ENCODE measurements at places on chromosomes 7 and 10.
A peak's percentile ranks its signal among the peaks of the same experiment; 100 is the strongest.

DNA sequence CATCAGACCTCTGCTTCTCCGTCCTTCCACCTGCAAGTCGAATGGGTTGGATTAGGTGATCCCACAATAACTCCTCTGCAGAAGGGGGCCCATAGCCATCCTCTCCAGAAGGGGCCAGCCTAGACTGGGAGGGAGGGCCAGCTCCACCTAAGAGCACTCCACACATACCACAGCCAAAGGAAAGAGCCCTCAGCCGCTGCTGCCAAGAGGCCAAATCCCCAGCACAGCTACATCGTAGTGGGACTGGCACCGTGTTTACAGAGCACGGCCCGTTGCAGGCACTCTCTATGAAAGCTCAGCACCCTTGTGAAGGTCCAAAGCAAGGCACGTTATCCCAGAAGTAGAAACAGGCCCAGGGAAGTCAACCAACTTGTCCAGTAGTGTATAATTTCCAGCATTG, 5.4 kb downstream of the KCNH2 start:
- no peak for DNase-seq

- no peak for DNase-seq
Observed at GRCh38 chr7:97117035-97117371, 495 bp upstream of the SDHAF3 start.

GRCh38 chr7:84535580-84536270, 341.1 kb upstream of the SEMA3A start:
- DNase-seq: no peak

- no peak for DNase-seq
Observed at GRCh38 chr7:27967639-27968038, 213.0 kb downstream of the JAZF1 start.

- peak; percentile 53 for DNase-seq
Observed at GRCh38 chr10:102449321-102450123, 1.8 kb downstream of the C10orf95 start.

DNA sequence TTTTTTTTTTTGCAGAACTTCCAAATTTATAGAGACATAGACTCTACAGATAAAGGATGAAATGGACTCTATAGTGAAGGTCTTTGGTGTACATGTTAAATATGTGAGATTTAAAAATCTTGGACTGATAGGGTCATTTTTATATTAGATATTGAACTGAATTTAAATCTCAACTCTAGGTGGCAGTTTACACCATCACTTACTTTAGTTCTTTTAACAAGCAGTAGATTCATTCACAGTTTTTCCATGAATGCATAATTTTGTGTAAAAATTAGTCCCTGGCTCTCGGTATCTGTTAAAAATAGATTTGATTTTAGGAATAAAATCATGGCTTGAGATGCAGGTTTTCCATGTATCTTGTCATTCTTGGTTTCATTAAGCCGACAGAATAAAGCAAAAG, 31.1 kb upstream of the SNX13 start:
- no peak for DNase-seq

Data from D341Med (cell line).